ENCODE measurements at places on chromosomes 3 and 15.

DNA sequence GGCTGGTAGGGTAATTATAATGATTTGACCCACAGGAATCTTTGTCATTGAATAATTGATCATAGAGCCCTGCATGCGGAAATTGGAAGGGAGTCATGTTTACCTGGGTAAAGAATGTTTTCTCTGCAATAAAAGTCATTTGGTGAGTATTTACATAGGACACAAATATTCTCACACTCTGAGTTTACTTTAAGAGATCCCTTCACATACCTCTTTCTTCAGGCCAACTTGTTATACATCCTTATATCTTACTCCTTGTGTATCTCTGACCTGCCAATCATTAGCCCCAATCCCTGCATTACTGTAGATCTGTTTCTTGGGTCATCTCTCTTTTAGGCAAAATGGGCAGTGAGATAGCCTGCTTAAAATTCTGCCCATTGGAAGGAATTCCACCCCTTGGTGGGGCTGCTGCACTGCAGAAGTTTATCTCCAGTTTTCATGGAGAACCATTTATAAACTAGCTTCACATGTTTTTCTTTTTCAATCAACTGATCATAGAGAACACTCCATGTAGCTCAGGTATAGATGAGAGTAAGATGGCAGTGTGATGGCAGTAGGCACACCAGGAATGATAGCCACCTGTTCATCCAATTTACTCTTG, 46.2 kb downstream of the ILDR1 start:
- DNase-seq: no peak

- no peak for DNase-seq
Measured at GRCh38 chr15:70892002-70892911, at the start of the genes LRRC49 and THAP10. TSS of gene LRRC49 (plus strand) at chr15:70892826. CDS start at chr15:70892895, 69 bp downstream. TSS of gene THAP10 (minus strand) at chr15:70892433. CDS start at chr15:70892272, 161 bp downstream.

DNA sequence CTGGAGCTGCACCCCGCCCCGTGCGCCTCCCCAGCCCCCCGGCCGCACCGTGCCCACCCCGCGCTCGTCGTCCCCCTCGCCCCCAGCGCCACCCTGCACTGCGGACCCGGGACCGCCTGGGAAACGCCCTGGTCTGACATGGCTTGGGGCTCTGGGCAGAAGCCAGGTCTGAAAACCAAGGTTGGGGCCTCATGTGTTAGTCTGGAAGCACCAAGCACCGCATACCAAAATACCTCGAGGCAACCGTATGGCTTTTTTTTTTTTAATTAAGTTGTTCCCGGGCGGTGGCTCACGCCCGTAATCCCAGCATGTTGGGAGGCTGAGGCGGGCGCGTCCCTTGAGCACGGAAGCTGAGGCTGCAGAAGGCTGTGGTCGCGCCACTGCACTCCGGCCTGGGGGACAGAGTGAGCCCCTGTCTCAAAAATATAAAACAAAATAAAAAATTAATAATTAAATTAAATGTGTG, 91.5 kb upstream of the CHD2 start:
- DNase-seq: no peak

GRCh38 chr3:185914911-185915629, 22.7 kb downstream of the TRA2B start:
- no peak for DNase-seq

GRCh38 chr3:156750191-156750873, 75.8 kb upstream of the LEKR1 start:
- no peak for DNase-seq

- no peak for DNase-seq
Measured at GRCh38 chr15:100310513-100311153, 31.1 kb downstream of the ADAMTS17 start.

DNA sequence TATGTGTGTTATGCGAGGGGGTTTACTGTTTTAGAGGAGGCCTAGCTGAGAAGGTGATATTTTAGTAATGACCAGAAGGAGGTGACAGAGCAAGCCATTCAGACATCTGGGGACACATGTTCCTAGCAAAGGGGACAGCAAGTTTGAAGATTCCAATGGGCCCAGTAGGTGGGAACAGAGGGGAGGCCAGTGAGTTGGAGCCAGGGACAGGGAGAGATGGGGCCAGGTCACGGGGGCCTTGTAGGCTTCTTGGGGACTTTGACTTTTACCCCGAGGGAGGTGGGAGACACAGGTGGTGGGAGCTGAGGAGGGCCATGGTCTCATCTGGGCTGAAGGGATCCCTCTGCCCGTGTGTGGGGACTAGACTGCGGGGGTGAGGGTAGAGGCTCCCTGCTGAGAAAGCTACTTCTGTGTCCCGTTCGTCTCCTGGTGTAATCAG, 72.5 kb downstream of the MGLL start:
- DNase-seq: no peak

- no peak for DNase-seq
Measured at GRCh38 chr3:36175113-36175812, 205.0 kb upstream of the STAC start.

GRCh38 chr3:180329187-180329586, 272.8 kb upstream of the TTC14 start:
- DNase-seq: no peak

DNA sequence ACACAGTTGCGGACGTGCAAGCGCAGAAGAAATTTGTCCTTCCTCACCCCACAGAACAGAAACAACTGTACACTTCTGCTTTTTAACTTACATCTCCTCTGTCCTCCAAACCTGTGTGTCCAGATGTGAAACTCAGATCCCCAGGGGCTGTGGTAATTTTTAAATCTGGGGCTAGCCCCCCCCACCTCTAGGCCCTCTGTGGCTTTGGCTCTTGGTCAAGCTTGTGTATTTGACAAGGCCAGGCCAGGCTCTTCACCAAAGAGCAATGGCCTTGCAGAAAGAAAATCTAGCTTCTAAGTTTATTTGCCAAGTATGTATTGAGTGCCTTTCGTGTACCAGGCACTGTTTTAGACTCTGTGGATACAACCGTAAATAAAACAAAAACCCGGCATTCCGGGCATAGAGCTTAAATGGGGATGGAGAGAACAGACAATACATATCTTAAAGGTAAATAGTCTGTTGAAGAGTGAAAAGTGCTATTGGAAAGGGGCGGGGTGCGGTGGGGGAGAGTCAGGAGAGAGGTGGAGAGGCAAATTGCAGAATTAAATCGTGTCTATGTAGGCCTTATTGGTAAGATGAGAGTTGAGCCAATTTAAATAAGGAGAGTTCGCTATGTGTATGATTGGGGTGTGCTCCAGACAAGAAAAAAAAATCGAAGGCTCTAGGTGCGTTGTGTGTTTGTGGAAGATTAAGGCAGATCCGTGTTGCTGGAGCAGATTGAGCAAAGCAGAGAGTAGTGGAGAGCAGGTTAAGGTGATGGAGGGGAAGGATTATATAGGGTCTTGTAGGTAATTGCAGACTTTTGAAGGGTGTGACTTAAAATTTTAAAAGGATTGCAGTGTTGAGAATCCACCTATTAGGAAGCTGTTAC, 781 bp upstream of the DPH6 start:
- DNase-seq: no peak

DNA sequence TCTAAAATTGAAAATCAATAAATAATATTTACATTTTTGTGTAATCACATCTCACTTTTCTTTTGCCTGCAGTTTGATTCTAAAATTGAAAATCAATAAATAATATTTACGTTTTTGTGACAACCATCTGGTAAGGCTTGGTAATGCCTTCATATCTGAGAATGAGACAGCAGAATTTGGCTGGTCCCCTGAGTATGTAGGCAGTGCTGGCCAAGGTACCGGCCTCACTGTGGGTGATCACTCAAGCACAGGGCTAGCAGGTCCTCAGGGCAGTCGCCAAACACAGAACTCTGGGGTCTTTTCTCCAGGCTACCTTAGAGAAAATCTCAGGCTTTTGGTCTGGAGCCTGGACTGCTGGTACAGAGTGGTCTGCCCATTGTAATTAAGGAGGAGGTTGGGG, 26.2 kb downstream of the RTP3 start:
- DNase-seq: no peak

DNA sequence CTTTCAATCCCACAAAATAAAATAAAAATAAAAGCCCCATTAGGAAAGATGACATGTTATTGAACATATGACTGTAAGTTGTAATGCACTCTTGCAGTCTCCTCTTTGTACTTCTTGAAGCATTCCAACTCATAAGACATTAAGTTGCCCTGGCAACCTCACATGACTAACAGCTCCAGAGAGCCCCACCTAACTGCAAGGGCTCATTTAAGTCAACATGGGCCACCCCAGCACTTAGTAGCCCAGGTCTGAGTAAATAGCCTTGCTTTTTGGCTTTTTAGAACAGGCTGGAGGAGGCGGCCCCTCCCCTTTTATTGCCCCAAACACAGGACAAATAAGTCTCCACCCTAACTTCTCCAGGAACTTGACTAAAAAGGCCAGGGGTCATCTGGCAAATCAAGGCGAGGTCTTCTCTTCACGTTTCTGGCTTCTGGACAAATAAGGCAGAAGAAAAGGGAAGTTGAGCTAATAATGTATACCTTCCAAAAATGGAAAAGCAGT, 135.1 kb downstream of the TMCO5A start:
- no peak for DNase-seq

DNA sequence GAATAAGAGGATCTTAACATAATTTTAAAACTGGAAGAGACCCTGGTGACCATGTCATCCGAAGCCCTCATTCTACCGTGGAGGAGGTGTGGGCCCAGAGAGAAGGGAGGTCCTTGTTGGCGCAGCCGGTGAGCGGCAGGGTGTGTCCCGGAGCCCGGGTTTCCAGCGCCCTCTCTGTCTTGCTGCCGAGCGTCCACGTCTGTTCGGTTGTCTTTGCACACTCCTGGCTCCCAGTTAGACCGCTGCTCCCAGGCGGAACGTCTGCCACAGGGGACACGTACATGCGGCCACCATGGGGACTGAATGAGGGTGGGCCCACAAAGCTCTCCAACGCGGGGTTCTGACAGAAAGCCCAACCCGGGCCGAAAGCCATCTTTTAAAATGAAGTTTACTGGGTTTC, 6.6 kb upstream of the MUC4 start:
- DNase-seq: no peak

- DNase-seq: no peak
Measured at GRCh38 chr3:69445498-69445897, 59.6 kb upstream of the FRMD4B start.

DNA sequence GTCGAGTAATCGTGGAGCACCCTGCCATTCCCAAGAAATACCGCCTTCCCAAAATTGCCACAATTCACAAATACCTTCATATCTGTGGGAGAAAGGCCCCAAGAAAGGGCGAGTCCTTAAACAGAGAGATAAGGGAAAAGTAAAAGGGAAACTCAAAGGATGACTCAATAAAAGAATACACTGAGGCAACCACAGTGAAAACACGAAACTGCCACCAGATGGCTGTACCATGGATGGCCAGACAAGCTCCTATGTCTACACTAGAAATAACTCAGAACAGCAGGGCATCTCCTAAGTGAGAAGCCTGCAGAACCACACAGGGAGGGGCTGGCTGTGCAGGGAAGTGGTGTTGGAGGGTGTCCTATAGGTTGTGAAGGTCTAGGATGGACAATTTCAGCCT, 25.0 kb downstream of the SRGAP3 start:
- DNase-seq: no peak

GRCh38 chr15:68264282-68264681, 13.3 kb upstream of the FEM1B start:
- DNase-seq: no peak

DNA sequence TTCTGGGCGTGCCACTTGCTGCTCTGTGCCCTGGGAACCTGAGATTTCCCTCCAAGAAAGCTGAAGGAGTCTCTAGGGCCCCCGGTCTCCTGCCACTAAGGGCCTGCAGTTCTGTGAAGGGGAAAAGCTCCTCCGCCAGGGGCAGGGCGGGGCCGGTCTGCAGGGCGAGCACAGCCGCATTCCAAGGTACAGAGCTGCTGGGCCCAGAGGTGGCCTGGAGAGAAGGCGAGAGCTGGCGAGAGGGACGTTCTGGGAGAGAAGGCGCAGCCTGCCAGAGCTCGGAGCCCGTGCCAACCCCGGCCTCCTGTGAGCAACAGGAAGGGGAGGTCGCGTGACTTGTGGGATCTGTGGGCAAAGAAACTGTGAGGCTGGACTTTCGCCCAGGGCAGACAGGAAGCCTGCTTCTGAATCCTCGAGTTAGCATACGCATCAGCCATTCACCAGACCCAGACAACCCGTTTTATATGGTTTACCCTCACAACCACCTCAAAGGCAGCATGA, 500.4 kb downstream of the SHQ1 start:
- DNase-seq: peak; percentile 23

GRCh38 chr3:105274536-105274935, 92.2 kb upstream of the ALCAM start:
- no peak for DNase-seq

- no peak for DNase-seq
Measured at GRCh38 chr15:96353930-96354730, 23.6 kb downstream of the NR2F2 start.

- DNase-seq: no peak
Measured at GRCh38 chr3:180680097-180680430, 775 bp upstream of the CCDC39 start.

GRCh38 chr3:74642876-74643275, 28.4 kb upstream of the CNTN3 start:
- no peak for DNase-seq

DNA sequence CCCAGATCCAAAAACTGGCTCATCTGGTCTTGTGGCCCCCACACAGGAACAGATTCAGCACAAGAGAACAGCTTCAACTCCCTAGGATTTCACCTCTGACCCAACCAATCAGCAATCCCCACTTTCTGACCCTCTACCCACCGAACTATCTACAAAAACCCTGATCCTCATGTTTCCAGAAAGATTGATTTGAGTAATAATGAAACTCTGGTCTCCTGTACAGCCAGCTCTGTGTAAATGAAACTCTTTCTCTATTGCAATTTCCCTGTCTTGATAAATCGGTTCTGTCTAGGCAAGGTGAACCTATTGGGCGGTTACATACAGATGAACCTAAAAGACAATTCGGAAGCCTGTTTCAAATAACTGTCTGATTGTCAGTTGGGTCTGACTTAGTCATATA, 847.6 kb upstream of the ALCAM start:
- no peak for DNase-seq

DNA sequence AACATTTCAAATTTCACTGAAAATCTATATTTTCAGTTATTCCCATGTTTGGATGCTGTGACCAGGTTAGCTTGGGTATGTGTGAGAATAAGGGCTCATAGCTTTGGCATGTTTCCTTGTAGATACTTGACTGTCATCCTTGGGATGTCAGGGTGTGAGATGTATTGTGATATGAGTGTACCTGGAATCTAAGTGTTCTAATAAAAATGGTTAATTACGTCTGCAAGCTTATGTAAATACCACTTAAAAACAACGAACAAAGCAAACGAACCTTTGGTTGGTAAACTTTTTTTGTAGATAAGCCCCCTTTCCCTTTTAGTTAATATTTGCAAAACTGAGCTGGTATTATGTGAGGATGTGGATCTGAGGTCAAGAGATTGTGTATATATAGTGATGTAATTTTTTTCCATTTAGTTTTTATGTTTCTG, 63.5 kb downstream of the FNDC3B start:
- DNase-seq: no peak

DNA sequence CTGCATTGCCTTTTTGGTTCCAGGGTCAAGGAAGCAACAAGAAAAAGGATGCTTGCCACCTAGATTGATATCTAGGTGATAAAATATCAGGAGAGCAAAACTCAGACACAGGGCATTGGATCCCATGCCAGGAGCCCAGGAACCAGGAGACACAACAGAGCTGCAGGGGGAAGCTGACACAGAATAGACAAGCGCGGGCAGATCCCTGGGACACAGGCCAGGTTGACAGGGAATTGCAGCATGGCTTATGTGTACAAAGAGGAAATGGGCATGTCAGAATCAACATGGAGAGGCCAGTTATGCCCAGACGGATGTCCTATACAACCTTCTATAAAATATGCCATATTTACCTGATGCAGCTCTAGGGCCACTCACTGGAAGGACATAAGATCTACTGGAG, 84.2 kb downstream of the SEMA6D start:
- DNase-seq: no peak

All from stimulated activated CD8-positive, alpha-beta memory T cell treated with anti-CD3 and anti-CD28 coated beads, Interleukin-7, amount 100 ng/mL, for 1 hour (primary cell).